ENCODE measurements at places on chromosomes 3 and 15.

DNA sequence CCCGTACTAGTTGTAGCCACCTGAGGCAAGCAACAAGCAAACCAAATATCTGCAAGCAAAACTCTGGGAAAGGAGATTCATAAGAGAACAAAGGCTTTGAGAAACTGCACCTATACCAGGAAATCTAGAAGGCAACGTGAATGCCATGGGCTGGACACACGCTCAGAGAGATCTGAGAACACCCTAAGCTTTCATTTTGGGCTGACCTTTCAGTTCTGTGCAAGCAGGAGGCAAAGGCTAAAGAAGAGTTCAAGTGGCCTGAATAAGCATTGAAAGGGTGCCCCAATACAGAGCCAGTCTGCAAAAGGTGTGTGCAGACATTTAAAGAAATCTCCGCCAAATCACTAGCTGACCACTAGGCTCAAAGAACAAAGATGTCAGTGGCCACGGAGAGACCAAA lies 461.6 kb downstream of the PYDC2 start:
- no peak for DNase-seq

GRCh38 chr3:109442531-109442930 lies 105.2 kb upstream of the DPPA4 start:
- DNase-seq = no peak

GRCh38 chr3:86991482-86991815 lies 500 bp upstream of the VGLL3 start:
- DNase-seq = no peak

- DNase-seq = no peak
These were observed 99.4 kb upstream of the ADAMTSL3 start for GRCh38 chr15:83554558-83554957.

GRCh38 chr3:159813822-159814531 lies 174.7 kb upstream of the IL12A start:
- DNase-seq = no peak

DNA sequence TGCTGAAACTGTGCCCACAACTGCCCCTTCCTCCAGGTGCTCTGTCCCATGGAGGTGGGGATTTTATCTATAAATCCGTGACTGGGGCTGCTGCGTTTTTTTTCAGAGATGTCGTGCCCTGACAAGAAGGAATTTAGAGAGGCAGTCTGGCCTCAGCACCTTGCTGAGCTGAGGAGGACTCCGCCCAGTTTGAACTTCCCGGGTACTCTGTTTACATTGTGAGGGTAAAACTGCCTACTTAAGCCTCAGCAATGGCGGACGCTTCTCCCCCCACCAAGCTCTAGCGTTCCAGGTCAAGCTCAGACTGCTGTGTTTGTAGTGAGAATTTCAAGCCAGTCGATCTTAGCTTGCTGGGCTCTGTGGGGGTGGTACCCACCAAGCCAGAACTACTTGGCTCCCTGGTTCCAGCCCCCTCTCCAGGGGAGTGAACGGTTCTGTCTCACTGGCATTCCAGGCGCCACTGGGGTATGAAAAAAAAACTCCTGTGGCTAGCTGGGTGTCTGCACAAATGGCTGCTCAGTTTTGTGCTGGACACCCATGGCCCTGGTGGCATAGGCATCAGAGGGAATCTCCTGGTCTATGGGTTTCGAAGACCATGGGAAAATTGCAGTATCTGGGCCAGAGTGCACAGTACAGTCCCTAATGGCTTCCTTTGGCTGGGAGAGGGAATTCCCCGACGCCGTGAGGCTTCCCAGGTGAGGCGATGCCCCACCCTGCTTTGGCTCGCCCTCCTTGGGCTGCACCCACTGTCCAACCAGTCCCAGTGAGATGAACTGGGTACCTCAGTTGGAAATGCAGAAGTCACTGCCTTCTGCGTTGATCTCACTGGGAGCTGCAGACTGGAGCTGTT lies 68.5 kb upstream of the SGO1 start:
- DNase-seq = no peak

- no peak for DNase-seq
These were observed 114.3 kb downstream of the PPM1L start for GRCh38 chr3:160870327-160870726.

DNA sequence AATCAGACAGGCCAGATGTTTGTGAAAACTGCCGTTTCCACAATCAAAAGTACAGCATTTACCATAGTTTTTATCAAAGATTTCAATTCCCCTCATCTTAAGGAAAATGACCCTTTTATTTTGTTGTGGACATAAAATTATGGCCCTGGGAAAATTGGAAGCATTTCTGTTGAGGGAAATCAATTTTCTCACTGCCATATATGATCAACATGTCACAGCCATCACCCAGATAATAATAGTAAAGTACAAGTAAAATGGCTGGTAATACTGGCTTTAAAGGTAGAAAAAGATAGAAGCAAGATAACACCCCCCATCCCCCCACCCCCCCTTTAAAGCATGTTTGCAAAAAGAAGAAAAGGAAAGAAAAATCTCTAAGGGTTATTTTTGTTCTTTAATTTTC lies 311.7 kb downstream of the WDR72 start:
- DNase-seq = no peak

DNA sequence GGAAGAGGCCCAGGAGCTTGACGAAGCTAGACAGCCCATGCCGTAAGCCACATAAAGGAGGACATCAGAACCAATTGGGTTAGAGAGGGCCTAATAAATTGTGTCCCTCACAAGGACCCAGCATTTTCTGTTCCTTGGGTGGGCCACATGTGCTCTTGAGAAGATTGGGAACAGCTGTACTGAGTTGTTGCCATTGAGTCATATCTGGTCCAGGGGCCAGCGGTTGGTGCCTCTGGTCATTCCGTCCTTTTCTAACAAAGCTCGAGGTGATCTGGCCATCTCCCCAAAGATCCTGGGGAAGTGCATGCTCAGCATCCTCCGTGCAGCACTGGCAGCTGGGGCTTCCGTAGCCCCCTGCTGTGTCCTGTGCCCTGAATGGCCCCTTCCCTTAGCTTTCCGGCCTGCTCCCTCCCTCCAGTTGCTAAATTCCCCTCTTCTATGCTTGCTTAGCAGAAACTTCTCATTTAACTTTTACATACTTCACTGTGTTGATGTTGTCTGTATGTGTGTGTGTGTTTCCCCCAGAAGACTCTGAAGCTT lies 73.0 kb downstream of the EEFSEC start:
- DNase-seq = no peak

DNA sequence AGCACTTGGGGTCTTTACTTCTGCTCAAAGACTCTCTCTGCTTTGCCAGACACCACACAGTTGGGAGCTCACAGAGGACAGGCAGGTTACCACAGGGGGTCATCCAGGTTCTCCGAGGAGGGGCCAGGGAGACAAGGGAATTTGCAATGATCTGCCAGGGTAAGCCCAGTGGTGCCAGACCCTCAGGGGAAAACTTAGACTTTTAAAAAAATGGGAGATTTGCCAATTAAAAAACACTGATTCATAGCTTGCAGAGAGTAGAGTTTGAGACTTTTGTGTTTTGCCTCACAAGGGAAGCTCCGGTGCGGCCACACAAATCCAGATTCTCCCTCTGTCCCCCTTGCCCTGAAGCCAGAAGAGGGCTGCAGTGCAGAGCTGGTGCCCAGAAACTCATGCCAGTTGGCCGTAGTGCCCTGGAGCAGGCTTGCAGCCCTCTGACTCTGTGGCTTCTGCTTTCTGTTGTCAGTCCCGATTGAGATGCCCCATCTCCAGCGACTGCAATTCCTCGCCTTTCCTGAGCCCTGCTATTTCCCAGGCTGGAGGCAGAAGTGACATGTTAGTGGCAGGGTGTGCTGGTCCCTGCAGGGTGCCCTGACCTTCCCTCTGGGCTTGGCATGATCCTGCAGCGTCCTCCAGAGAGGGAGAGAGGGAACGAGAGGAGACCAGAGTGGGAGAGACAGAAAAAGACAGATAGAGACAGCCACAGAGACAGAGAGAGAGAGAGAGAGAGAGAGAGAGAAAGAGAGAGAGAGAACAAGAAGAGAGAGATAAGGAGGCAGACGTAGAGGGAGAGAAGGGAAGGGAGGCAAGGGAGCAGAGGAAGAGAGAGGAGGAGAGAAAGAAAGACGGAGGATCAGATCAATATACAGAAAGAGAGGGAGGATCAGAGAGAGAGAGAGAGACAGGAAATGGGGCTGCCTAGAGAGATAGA lies 46.0 kb downstream of the RHCG start:
- DNase-seq = no peak

DNA sequence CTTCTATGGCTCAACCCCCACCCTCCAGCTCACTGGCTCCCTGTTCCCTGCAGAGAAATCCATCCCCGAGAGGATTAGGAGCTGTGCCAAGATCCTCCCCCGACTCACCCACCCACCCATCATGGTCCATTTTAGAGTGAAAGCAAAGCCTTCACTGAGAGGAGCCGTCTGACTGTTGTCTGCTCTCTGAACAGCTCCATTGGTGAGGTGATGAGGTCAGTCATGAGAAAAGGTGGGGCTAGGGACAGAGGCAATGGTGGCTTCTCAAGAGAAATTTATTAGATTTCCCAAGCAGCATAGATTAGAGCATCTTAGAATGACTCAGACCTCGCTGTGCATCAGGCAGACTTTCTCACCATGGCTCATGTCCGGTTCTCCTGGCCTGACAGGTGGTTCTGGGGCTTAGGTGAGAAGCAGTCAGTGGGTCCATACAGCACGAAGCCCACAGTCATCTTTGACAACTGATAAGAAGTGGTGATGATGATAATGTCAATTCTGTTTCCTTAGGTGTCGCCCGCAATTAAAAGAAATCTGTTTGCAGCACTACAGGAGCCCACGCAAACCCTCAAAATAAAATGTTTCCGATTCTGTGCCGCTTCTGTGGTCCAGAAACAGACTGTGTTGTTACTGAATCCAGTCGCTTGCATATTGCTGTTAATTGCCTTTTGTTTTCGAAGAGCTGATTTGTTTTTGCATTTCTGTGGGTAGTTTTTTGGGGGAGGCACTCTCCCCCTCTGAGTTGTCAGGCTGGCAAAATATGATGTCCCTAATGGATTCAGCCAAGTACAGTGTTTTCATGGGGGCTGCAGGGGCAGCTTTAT lies 24.8 kb upstream of the RHO start:
- DNase-seq = no peak

DNA sequence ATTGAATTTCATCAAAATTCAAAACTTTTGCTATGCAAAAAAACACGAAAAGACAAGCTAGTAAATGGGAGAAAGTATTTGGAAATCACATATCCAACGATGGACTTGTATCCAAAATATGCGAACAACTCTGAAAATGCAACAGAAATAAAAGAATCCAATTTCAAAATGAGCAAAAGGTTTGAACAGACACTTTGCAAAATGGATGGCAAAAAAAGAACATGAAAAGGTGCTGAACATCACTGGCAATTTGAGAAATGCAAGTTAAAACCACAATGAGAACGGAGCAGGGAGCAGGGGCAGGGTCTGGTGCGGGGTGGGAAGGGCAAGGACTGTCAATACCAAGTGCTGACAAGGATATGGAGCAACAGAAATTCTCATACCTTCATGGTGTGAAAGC lies 23.1 kb upstream of the FOXP1 start:
- DNase-seq = no peak

DNA sequence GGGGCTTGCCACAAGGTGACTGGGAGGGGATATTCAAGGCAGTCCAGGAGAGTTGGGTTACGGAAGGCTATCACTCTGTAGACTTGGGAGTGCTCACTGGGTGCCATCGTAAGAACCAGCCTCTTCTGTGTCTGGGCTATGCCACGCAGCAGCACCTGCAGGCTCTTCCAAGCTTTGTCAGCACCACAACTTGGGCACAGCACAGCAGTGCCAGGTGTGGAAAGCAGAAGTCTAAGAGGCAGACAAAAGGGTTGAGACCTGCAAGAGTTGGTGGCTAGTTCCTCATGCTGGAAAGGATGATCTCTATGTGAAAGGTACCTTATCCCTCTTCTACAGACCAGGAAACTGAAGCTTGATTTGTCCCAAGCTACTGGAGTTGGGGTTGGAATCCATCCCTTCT lies 15.8 kb downstream of the CX3CR1 start:
- no peak for DNase-seq

DNA sequence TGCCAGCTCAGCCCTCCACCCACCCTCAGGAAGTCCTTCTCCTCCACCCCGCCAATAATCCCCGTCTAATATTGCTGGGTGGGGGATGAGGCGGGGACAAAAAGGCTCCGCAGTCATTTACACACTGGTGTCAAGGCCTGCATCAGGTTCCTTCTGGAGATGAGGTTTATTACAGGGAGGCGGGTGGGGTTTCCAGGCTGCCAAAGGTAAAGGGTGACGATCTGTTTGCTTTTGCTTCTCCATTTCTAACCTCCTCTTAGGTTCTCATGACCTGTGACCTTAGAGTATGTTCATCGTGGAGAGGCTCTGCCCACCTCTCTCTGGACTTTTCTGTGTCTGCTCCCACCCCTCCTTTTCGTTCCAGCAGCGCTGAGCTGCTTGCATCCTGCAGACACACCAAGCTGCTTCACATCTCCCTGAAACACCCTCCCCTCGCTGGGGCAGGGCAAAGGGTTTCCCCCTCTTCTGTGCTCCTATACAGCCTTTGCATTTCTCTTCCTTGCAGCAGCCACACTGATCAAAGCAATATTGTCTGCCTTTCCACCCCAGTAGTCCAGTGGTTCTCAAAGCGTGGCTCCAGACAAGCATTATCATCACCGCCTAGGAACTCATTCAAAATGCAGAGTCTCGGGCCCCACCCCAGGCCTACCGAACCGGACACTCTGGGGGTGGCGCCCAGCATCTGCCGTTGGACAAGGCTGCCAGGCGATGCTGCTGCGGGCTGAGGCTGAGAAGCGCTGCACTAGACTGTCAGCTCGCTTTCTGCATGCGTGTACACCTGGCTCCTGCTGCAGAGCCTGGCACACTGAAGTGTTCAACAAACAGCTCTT lies 26.6 kb downstream of the CA12 start:
- no peak for DNase-seq

DNA sequence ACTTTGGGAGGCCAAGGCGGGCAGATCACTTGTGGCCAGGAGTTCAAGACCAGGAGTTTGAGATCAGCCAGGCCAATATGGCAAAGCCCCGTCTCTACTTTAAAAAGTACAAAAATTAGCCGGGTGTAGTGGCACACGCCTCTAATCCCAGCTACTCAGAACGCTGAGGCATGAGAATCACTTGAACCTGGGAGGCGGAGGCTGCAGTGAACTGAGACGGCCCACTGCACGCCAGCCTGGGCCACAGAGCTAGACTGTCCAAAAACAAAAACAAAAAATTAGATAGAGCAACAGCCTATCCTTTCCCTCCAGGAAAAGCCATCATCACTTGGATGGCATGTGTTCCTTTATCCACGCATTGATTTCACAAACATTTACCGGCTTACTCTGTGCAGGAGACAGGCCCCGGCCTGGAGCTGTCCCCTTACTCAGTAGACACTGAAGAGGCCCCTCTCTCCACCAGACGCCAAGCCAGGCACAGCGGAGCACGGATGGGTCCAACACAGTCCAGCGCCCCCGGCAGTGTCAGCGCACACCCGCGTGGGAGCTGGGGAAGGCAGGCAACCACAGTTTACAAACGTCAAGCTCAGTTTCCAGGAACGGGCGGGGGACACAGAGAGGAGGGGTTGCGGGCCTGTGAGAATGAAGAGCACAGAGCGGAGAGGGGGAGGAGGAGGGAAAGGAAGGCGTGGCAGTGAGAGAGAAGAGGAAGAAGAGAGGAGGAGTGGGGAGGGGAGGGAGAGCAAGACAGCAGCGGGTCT lies 3.1 kb downstream of the GP5 start:
- peak; percentile 72 for DNase-seq

DNA sequence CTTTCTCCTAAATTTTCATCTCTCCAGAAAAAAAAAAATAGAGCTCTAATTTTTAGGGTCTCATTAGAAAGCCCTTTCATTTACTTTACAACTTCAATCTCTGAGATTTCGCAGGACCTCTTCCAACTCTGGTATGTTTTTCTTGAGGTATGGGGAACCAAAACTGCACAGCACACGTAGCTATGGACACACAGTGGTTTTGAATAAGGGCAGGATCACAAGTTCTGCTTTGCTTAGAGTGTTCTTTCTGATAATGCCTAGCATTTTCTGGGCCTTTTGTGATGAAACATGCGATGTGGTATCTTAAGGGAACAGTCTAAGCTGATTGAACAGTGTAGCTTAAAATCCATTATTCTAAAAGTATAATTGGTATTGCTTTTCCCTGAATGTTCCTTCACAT lies 25.3 kb downstream of the ZNF592 start:
- no peak for DNase-seq

Data from activated CD4-positive, alpha-beta T cell treated with anti-CD3 and anti-CD28 coated beads, Interleukin-2, amount 50 U/mL, for 4 hours (primary cell).